ENCODE measurements at places on chromosomes 4 and X.

DNA sequence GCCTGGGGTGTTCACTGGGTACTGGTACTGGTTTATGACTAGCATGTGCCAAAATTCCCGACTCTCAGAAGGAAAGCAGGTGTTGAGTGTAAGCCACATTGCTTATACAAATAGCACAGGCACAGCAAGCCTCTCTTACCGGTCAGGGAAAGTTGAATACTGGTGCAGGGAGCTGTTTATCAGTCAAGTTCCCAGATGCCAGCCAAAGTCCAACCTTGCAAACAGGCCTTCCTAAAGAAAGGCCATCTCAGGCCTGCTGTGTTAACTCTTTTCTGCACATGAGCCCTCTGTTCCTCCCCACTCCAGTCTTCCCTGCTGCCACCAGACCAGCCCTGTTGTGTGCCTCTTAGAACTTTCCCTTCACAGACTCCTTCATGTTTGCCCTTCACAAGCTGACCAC is 34.2 kb downstream of the PKD2 start:
- DNase-seq, result no peak

GRCh38 chr4:146927695-146928094 is 18.0 kb downstream of the TTC29 start:
- no peak for DNase-seq

GRCh38 chrX:103428525-103428924 is 52.2 kb downstream of the BEX3 start:
- no peak for DNase-seq

- no peak for DNase-seq
Measured at GRCh38 chr4:179750374-179750773, 2308.1 kb upstream of the AGA start.

DNA sequence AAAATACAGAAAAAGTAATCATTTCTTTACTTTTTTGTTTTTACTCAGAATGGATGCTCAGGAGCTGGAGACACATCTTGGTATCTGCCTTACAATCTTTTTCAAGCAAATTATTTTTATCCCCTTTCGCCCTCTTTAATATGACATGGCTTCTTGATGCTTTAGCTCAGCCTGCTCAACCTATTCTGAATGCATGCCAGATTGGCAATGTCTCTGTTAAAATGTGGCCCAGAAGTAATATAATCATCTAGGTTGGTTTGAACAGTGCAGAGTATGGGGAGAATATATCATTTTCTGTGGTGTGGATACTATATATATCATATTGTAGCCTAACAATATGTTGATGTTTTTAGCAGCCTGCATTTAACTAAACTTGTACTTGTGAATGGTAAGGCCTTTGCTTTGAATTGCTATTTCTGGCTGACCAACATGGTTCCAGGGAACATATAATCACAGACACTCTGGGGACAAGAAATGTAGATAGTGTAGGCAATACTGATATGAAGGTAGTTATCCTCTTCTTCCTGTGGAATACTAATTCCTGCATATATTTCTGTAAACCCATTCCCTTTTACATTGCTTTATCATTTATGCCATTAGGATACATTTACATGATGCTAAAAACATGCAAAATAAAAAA is 282.7 kb downstream of the PPP3CA start:
- no peak for DNase-seq

GRCh38 chr4:26252349-26253025 is 68.3 kb upstream of the RBPJ start:
- DNase-seq, result no peak
